ENCODE measurements at places on chromosomes 4 and X.

DNA sequence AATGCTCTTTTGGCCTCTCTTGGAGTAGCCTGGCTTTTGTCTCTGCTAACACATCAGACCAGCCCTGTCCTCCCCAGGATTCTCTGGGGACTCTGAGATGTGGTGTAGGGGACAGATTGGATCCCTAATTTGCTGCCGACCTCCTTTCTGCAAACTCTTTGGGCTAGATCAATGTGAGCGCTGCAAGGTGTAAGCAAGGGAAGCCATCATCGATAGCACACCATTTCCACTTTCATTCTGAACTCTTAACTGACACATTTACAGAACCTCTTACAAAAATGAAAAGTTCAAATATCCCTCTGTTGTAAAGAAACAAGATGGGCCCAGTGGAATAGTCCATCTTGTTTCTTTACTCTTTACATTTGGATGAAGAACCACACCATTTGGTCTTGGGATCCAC is 46.6 kb downstream of the PGRMC2 start:
- DNase-seq: no peak

- peak; percentile 23 for DNase-seq
These were observed 637 bp downstream of the AMER1 start for GRCh38 chrX:64204701-64205440.

DNA sequence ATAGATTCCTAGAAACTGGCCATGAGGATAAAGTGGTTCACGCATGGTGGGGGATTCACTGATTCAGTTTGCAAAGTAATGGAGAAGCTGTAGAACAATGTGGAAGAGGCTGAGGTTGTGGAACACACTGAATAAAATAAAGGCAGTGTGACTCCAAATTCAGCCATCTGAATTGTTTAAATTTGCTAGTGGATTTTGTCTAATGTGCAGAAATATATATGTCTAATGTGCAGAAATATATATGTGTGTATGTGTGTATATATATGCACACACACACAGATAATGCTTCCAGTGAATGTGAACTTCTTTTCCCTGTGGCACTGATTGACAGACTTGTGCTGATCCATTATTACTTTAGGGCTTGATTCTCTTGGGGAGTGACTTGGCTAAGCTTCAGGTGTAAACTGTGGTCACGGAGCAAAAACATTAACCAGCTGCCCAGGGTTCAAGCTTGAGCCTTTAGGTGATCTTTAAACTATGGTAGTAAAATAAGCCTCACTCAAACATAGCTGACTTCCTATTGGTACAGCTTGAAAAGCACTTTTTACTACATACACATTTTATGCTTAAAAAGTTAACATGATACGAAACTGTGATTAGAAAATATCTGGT is 3.5 kb downstream of the STBD1 start:
- DNase-seq: no peak

DNA sequence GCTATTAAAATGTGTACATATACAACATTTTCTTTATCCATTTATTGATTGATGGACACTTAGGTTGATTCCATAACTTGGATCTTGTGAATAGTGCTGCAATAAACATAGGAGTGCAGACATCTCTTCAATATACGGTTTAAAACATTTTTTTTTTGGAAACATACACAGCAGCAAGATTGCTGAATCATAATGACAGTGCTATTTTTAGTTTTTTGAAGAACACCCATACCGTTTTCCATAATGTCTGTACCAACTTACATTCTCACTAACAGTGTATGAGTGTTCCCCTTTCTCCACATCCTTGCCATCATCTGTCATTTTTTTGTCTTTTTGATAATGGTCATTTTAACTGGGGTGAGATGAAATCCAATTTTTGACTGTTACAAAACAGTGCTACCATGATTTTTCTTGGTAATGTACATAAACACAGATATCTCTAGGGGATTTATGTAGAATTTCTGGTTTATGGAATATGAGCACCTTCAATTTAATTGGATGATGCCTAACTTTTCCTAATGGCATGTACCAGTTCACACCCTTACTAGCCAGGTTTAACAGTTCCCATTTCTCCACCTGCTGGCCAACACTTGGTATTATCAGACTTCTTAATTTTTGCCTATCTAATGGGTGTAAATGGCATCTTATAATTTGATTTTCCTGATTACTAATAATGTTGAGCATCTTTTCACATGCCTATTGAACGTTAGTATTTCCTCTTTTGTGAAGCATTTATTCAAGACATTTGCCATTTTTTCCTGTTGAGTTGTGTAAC is 21.0 kb upstream of the TMSB15B start:
- peak; percentile 37 for DNase-seq

DNA sequence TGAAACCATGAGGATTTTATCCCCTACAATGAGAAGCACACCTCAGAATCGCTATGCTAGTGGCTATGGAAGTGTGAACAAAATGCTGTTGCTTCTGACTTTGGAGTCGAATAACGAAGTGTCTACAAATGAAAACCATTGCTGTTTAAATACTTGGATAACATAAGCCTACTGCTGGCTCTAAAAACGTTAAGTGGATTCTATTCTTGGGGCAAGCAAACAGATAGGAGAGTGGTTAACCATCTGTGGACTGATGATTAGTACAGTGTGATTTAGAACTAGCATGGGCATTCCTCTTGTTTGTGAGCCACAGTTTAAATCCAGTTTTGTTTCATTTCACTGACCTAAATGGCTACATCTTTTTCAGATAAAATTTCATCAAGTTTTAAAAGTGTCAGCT is 109.7 kb upstream of the PNPLA4 start:
- no peak for DNase-seq

Data from fibroblast of skin of scalp (primary cell).